AG09319 (cell line): ENCODE measurements at places on chromosomes 2 and 18.

GRCh38 chr18:73487966-73488365 is 620.2 kb upstream of the NETO1 start:
- no peak for DNase-seq

GRCh38 chr2:150686391-150686790 is 198.9 kb upstream of the RND3 start:
- DNase-seq, result no peak

GRCh38 chr18:21650311-21650710 is 38.2 kb downstream of the SNRPD1 start:
- no peak for DNase-seq

- DNase-seq, result no peak
Measured at GRCh38 chr2:100104718-100105677, 37.4 kb downstream of the AFF3 start.

- no peak for DNase-seq
Measured at GRCh38 chr2:27155069-27155520, 6.3 kb downstream of the TCF23 start.

- DNase-seq, result no peak
Measured at GRCh38 chr2:188573453-188573852, 281.8 kb downstream of the GULP1 start.

GRCh38 chr2:80395251-80395650 is 90.7 kb upstream of the LRRTM1 start:
- DNase-seq, result no peak

- DNase-seq, result no peak
Measured at GRCh38 chr18:35856178-35856577, 116.3 kb upstream of the RMP24 start.

DNA sequence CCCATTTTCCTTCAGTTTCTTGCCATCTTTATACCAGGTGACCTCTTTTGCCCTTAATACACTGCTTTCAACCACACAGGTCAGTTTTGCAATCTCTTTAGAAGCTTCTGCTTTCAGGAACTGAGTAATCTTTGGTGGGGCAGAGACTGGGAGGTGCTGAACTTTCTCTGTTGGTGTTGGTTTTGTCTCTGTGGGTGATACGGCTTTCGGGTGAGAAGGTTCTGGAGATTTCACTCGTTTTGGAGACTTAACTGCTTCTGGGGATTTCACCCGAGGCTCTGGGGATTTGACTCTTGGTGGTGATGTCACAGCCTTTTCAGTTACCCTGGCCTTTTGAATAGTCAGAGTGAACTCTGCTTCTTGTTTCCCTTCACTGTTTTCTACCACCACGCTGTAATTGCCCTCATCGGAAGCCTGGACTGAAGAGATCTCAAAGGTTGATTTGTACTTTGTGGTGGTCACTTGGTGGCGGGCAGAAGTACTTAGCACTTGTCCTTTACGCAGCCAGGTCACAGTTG is 50.4 kb downstream of the PLEKHA3 start:
- no peak for DNase-seq

DNA sequence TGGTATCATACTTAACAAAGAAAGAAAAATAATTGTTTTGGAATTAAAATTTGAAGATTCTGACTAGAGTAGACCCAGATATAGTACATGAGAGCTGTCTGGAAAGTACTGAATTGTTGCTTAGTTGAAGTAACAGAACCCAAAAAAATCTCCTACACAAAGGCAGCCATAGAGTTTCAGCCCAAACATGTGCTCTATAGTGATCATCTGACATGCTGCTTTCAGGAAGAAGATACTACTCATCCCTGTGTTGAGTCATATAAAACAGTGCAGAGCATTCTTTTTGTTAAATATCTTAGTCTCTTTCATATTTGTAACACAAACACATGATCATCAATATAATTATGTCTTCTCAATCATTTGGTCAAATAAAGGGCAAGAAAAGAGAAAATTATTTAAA is 84.8 kb upstream of the PTPRM start:
- DNase-seq, result no peak

- DNase-seq, result no peak
Measured at GRCh38 chr2:217832115-217832514, 170.7 kb downstream of the TNS1 start.

GRCh38 chr18:24868311-24868710 is 407.9 kb downstream of the HRH4 start:
- peak; percentile 22 for DNase-seq

DNA sequence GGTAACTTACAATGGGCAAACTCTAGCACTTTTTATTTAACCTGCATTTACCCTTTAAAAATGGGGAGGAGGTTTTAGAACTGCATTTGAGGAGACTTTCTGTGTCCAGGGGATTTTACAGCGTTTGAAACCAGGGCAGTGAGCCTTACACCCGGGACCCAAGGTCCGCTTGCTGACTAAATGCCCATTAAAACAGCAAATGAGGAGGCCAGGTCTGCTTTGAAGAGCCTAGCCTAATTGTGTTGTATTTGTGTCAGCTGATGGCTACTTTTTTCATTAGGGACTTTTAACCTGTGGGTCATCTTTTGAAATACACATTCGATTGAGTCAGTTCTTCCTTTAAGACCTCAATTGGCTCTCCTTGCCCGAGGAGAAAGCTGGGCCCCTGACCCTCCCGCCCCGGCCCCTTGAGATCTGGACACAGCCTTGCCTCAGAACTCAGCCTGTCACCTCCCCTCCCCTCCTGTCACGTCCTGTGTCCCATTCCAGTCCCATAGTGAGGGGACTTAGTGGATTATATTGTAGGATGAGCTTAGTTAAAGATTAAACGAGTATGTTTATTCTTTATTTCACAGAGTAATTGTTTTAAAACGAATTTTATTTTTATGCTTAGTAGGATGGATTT is 69.0 kb downstream of the KLHL29 start:
- DNase-seq, result no peak

DNA sequence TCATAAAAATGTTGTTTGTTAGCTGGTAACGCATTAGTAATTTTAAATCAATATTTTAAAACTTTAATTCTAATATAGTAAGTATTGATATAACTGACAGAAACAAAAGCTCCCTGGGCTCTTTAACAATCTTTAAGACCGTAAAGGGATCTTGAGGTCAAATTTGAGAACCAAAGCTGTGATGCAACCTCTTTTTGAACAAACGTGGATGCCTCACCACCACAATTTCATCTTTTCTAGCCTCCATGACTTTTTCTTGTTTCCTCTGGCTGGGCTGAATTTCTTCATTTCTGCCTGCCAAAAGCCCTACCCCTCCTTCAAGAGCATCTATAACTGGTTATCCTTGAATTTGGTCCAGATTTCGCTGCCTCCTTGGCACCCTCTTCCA is 563 bp upstream of the POLE4 start:
- DNase-seq, result no peak

DNA sequence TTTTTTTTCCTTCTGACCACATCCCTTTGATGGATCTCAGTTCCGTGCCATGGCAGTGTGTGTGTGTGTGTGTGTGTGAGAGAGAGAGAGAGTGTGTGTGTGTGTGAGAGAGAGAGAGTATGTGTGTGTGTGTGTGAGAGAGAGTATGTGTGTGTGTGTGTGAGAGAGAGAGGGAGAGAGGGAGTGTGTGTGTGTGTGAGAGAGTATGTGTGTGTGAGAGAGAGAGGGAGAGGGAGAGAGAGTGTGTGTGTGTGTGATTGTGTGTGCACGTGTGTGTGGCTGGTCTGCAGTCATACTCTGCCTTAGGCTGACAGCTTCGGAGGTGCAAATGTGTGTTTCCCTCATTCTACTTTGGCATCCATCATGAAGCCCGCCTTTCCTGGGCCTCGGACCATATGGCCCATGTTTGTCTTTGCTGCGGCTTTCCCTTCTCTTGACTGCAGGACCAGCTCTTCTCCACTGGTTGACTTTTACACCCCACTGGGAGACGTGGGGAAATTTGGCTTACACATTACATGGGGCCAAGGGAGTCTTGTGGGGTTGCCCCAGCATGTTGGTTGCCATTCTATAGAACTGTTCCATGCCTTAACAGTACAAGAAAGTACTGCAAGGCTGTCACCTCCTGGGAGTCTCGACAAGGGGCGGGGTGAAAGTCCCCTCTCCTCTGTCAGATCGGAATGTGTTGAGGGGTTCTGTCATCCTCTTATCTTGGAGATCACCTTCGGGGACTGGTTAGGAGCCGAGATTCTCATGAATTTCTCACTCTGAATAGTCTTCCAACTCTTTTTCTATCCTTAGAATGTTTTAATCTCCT is 21.6 kb downstream of the TSN start:
- no peak for DNase-seq

DNA sequence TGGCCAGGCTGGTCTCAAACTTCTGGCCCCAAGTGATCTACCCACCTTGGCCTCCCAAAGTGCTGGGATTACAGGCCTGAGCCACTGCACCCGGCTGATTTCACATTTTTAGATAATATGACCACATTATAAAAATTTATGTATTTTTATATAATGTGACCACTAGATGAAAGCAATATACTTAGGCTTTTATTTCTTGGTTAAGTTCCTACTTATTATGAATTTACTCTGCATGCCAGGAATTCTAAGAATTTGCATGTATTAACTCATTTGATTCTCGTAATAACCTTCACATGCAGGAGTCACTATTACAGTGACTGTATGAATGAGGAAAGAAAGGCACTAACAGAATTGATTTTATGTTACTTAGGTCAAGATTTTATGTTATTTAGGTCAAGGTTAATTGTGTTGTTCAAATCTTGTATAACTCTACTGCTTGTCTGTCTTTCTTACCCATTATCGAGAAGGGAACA is 25.6 kb upstream of the CASP8 start:
- no peak for DNase-seq

GRCh38 chr2:219475697-219476651 is 22.7 kb upstream of the GMPPA start:
- no peak for DNase-seq

DNA sequence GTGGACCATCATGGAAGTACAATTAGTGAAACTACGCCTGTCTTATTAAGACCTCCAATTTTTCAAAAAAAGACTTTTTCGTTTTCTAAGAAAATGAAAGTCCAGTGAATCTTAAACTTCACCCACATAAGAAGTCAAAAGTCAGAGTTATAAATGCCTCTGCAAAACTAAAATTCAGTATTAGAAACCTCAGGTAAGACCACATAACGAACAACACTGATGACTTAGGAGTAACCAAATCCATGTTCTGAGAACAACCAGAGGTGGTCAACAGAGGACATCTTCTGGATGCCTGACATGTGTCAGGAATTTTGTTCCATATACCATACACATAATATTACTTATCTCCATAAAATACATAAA is 62.4 kb downstream of the RPL31 start:
- DNase-seq, result no peak

DNA sequence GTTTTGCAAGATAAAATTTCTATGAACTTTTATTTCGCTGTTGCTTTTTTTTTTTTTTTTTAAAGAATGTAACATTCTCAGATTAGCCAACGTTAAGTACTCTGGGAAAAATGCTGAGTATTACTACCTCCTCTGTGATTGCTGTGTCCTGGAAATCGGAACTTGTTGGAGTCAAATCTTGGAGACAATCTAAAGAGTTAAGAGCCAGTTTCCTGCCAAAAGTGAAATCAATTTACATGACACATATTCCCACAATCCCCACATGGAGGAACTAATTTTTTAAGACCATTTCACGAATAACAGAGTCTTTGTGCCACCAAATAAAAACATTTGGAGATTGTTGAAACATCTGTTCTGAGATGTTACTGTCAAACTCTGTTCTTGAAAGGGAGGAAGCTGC is 127.8 kb downstream of the MEP1B start:
- no peak for DNase-seq

DNA sequence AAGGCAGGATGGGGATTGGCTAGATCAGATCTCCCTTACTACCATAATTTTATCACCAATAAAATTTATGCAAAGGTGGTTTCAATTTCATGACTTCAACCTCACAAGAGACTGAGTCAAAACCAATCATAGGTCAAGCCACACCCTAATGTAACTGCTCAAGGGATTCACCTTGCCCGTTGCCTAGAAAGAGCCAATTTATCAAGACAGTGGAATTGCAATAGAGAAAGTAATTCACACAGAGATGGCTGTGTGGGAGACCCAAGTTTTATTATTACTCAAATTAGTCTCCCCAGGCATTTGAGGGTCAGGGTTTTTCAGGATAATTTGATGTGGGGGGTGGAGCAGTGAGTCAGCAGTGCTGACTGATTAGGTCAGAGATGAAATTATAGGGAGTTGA is 340.6 kb downstream of the RND3 start:
- DNase-seq, result no peak

GRCh38 chr2:101310834-101311695 is 2.6 kb upstream of the RNF149 start:
- no peak for DNase-seq

DNA sequence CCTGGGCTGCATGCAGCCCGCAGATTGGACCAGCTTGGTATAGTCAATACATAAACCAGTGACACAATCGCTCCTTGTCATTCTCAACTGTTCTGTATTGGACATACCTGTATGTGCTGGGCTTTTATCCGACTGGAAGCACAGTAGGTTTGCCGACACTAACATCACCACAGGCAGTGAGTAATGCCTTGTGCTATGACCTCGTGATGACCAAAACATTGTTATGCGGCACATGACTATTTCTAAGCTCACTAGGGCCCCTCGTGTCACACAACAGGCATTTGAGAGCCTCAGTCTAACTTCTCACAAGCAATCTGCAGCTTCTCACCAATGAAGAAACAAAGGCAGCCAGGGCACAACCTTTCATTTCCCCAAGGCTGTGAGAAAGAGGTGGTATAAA is 320.8 kb downstream of the AFF3 start:
- no peak for DNase-seq

GRCh38 chr18:26386002-26386401 is 159.8 kb downstream of the TAF4B start:
- DNase-seq, result peak; percentile 7

DNA sequence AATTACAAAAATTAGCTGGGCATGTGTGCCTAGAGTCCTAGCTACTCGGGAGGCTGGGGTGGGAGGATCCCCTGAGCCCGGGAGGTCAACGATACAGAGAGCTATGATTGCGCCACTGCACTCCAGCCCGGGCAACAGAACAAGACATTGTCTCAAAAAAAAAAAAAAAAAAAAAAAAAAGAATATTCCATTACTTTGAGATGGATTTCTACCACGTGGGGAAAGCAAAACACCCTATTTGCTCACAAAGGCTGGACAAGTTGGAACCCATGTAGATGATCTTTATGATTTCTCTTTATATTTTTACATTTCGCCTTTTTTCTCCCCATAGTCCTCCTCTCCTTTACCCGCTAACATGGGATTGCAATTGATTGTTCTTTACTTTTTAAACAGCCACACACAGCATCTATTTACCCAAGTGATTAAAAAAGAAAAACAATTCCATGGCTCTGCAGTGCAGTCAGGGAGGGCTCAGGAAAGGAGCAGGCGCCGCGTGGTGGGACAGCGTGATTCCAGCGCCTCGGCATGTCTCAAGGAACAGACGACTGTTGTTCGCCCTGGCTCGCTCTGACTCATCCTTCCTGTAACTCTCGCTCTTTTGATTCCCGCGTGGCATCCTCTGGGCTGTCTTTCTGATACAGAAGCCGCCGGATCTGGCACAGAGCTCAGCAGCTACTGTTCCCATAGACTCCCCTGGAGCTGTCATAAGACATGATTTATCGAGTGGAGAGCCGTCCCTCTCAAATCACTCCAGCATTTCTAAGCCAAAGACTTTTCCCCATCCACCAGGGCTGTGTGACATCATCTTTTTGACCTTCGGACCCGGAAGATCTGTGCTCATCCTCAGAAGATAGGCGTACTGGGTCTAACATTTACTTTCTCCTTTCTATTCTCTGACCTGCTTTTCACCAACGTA is 230.4 kb upstream of the AGAP1 start:
- no peak for DNase-seq

- DNase-seq, result no peak
Measured at GRCh38 chr2:168751104-168751740, 51.2 kb upstream of the NOSTRIN start.

GRCh38 chr2:120720231-120720630 is 15.4 kb upstream of the GLI2 start:
- no peak for DNase-seq

GRCh38 chr2:232929303-232930058 is 59.4 kb downstream of the SNORC start:
- DNase-seq, result no peak
